Activated CD4-positive, alpha-beta memory T cell treated with anti-CD3 and anti-CD28 coated beads, Interleukin-2, amount 10 ng/mL, durations not matched to agents 7 days and 5 days (primary cell): ENCODE measurements at places on chromosomes 16 and 17.

- DNase-seq: no peak
Measured at GRCh38 chr16:15690296-15690695, 40.3 kb downstream of the NDE1 start.

- DNase-seq: no peak
Measured at GRCh38 chr16:74743668-74744299, 30.8 kb downstream of the FA2H start.

GRCh38 chr17:45432405-45433158 lies at the start of gene ARHGAP27:
Gene ARHGAP27 (minus strand): TSS chr17:45432870. CDS start chr17:45430279, 2,591 bp downstream.
- DNase-seq: peak; percentile 61

DNA sequence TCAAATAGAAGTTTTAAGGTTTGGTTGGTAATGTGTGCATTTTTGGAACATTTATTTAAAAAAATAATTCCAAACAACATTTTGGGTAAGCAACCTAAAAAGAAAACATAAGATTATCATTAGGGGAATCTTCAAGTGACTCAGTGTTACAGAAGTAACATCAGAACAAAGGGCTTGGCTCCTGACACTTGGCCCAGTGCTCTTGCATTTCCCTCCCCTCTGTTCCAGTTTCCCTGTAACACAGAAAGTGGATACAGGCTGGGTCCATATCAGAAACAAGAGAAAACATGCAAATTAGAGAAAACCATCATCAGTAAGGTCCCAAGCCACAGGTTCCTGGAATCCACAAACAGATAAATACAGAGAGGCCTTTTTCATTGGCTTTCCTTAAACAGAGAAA lies 40.1 kb downstream of the SKAP1 start:
- no peak for DNase-seq

- DNase-seq: no peak
Measured at GRCh38 chr17:13740686-13741085, 139.0 kb upstream of the HS3ST3A1 start.

DNA sequence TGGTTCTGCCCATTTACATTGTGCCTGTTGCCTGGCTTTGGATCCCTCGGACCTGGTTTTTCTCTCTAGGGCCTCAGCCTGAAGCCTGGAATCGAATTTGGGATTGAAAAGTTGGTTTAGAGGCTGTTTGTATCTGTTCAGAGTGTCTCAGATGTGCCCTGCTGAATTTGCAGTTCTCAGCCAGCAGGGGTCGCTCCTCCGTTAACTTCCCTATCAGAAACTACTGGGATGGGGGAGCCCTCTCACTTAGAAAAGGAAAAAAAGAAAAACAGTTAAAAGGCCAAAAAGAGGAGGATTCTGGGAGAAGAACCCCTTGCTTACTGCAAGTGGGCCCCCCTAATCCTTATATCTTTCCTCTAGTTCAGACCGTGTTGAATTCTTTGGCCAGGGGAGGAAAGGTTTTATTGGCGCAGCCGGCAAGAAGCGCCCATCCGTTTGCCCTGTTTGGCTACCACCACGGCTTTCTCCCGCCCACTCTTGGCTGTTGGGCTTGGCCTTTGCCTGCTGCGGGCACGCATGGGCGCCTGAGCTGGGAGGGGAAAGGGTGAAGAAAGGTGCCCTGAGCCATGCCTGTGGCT lies 8.7 kb downstream of the FZD2 start:
- no peak for DNase-seq

DNA sequence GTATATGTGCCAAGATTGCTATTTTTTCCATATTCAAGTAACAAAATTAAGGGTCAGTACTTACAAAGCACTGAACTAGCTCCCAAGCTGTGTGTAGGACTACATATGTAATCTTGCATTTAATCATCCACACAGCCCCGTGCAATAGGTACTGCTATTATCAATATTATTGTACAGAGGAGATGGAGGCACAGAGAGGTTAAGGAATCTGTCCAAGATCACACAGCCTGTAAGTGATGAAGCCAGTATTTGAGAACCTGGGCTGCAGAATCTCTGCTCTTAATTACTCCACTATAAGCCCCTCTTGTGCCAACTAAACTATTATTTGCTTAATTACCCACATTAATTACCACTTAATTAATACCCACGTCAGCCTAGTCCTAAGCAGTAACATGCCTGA lies 134.1 kb downstream of the KATNIP start:
- no peak for DNase-seq

GRCh38 chr16:72921106-72921505 lies 126.8 kb downstream of the ZFHX3 start:
- DNase-seq: peak; percentile 45

- DNase-seq: no peak
Measured at GRCh38 chr17:31286587-31286986, 10.5 kb downstream of the OMG start.

- DNase-seq: no peak
Measured at GRCh38 chr16:30722443-30722842, 23.5 kb downstream of the SRCAP start.

GRCh38 chr16:78709137-78709884 lies 609.9 kb downstream of the WWOX start:
- DNase-seq: no peak

DNA sequence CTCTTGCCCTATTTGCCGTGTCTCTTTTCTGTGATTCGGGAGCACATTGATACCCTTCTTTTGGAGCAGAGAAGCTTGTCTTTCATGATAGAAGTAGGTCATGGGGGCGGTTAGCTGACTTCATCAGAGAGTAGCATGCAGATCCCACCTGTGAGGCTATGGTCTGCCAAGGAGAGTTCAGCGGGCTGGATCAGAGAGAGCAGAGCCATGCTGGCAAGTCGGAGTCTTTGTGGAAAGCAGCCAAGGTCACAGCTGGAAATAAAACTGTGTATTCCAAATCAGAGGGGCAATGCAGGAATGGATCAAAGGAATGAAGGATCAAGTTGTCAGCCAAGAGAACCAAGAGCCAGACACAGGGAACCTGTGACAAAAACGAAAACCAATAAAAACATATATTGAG lies 595.9 kb downstream of the WWOX start:
- no peak for DNase-seq

GRCh38 chr16:75252946-75253911 lies 1.8 kb upstream of the BCAR1 start:
- no peak for DNase-seq

- DNase-seq: no peak
Measured at GRCh38 chr17:41437254-41437653, 3.5 kb downstream of the KRT38 start.

DNA sequence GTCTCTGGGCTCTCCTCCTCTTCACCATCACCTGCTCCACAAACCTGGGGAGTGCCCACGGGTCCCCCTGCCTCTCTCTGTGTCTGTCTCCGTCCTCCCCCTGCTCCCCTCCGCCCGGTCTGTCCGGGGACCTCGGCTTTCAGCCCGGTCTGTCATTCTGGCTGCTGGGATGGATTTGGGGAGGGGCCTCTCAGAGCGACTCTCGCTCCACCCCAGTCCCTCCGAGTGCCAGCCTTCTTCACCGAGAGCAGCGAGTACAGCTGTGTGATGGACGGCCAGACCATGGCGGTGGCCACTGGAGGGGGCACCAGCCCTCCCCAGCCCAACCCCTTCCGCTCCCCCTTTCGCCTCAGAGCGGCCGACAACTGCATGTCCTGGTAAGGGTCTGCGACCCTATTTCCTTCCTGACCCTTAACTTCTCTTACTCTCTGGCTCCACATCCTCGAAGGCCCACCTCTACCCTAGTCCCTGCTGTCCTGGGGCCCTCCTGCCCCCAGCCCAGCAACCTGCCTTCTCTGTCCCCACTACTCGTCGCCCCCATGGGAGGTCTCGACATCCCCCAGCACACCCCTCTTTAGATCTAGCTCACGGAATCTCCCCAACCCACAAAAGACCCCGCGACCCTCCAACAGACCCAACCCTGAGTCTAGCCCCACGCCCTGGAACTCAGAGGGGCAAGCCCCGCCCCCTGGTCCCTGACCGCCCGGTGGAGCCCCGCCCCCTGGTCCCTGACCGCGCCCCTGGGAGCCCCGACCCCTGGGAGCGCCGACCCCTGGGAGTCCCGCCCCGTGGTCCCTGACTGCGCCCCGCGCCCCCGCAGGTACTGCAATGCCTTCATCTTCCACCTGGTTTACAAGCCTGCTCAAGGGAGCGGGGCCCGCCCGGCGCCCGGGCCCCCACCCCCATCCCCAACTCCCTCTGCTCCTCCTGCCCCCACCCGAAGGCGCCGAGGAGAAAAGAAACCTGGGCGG lies 5.6 kb upstream of the CXCL16 start:
- DNase-seq: no peak

GRCh38 chr16:52568983-52569690 lies 22.2 kb upstream of the TOX3 start:
- no peak for DNase-seq

- DNase-seq: no peak
Measured at GRCh38 chr17:48294806-48295361, 135.1 kb downstream of the SKAP1 start.

GRCh38 chr17:51353296-51353695 lies 93.0 kb downstream of the UTP18 start:
- no peak for DNase-seq

GRCh38 chr16:4614571-4615383 lies at the start of gene UBALD1:
Gene UBALD1 (minus strand): TSS chr16:4614888. CDS start chr16:4614797, 91 bp downstream.
- peak; percentile 86 for DNase-seq

DNA sequence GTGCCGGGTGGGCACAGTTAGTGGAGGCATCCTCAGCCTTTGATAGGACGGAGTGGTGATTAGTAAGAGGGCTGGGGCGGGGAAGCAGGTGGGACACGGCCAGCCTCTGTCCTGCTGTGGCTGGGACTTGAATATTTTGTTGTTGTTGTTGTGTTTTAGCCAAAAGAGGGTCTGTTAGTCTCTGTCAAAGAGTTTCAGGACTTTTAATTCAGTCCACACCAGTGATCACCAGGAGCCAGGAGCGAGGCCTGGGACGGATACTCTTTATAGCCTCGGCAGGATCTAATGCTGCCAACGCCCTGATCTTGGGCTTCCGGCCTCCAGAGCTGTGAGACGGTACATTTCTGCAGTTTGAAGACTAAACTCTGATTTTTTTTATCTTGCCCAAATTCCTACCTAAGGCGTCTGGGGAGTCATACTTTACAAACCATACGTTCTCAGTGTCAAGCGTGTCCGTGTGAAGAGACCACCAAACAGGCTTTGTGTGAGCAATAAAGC lies 2.9 kb upstream of the RNF213 start:
- no peak for DNase-seq

- DNase-seq: no peak
Measured at GRCh38 chr17:58233543-58233942, 4.8 kb upstream of the LPO start.

- no peak for DNase-seq
Measured at GRCh38 chr17:14840616-14841231, 424.4 kb downstream of the PMP22 start.

DNA sequence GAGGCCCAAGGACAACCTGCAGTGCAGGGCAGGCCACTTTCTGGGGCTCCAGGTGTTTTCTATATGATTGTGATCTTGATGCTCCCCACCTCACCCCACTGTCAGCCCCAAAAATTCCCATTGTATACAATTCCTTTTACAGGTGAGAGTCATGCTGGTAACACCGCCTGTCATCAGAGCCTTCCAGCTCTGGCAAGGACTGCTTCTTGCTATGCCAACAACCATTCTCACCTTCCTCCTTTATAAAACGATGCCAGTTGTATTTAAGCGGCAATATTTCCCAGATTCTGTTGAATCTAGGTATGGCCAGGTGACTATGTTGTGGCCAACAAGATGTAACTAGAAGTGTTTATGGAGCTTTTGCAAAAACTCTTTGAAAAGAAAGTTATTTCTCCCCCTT lies 30.4 kb upstream of the CALB2 start:
- DNase-seq: no peak

GRCh38 chr17:82686366-82687324 lies 11.9 kb downstream of the RAB40B start:
- no peak for DNase-seq

DNA sequence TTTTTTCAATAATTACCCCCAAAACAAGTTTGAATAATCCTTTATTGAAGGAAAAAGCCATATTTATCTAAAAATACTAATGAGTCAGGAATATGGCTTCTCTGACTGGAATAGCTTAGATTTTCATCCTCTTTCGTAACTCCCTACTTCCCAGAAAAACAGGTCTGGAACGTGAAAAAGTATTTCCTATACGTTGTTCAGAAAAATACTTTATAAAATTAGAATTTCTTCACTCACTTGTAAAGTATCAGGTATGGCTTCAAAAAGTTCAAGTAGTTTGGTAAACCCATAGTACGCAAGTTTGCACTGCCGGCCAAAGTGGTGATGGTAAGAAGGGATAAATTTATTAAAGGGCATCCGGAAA lies 33.7 kb downstream of the MARF1 start:
- no peak for DNase-seq

DNA sequence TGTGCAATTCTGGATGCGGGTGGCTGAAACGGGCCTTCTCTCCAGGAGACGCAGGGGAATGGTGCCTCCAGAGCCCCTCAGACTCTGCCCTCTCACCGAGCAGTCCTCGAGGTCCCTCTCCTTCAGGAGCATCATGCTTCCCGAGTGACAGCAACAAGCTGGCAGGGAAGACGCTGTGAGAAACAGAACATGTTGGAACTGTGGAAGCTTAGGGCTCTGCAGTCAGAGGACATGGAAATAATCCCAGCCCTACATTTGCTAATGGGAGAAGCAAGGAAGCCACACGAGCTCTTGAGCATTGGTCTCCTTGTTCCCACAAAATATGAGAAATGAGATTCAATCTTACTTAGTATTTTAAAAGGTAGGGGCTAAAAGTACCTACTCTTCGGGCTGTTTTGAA lies 115.0 kb downstream of the DYNLRB2 start:
- DNase-seq: no peak

DNA sequence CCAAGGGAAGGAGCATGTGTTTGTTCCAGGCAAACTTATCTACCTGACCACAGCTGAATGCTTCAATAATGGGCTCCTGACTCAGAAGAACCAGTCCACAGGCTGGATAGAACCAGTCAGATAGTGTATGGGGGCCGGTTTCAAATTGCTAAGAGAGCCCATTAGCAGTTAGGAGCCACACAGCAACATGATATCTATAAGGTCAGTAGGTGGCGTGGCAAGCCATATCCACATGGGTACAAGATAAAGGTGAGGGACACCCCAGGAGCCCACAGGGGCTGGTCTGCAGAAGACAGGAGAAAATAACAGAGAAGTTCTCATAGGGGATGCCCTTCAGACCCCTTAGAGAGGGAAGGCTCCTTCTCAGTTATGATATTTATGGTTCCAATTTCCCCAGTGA lies 31.6 kb upstream of the CDRT15 start:
- no peak for DNase-seq
